ENCODE measurements at places on chromosomes 13 and 19.

DNA sequence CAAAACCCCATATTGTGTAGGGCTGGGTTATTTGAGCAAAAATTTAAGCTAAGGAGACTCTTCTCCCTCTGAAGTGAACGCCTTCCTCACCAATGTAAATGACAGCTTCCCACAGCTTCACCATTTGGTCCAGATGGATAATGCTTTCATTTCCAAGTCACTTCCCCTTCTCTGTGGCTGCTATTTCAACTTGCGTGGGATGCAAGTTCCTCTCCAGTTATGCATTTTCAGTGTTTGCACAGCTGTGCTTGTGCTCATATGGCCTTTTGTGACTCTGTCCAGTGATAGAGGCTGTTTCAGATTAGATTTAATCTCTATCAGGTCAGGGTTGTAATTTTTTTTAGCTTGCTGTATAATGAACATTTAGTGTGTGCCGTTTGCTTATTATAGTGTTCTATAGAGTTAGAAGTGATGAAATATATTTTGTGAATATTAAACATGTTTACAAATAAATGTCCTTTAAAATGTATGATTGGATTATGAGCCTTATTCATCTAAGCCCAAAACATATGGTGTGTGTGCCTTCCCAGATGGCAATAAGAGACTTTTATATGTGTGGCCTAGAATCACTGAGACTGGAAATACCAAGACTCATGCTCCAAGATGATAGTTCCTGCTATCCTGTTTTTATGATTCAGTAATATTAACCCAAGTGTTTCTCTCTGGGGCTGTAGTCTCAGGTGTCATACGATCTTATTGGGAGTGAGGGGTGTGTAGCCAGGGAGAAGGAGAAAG, 86.6 kb downstream of the TNFRSF19 start:
- peak; percentile 31 for DNase-seq

DNA sequence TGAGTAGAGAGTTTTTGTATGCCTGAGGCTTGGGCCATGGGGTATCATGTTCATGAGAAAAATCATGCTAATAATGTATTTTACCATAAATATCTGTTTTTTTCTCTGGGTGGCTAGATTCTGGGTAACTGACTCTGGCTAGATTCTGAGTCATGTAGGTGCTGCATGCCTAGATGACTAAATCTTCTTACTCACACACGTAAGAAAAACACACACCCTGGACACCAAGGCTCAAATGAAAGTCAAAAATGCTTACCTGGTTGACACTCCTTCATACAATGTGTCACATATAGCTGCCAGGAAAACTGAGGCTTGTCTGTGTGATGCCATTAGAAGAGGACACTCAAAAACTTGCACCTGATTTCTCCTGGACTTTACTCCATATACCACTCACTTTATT, 597.4 kb upstream of the SLITRK1 start:
- no peak for DNase-seq

GRCh38 chr13:25738342-25739196, 313.2 kb downstream of the SHISA2 start:
- DNase-seq: peak; percentile 20

DNA sequence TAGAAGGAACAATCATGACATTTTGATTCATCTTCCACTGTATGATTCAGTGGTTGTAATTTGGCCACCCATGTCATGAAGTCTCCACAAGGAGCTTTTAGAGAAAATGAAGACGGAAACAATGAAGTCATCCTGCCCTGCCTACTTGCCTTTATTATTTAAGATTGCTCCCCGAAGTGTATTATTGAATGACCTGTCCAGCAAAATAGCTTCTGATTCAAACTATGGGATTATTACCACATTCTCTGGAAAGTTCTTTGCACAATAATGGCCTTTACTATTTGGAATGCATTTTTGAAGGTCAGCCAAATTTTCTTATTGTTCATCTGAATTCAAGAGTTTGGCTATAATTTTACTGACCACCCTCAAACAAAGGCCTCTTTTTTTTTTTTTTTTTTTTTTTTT, 77.8 kb upstream of the RFC3 start:
- DNase-seq: peak; percentile 52

- no peak for DNase-seq
These were observed 123.9 kb downstream of the SHISA2 start for GRCh38 chr13:25927932-25928331.

DNA sequence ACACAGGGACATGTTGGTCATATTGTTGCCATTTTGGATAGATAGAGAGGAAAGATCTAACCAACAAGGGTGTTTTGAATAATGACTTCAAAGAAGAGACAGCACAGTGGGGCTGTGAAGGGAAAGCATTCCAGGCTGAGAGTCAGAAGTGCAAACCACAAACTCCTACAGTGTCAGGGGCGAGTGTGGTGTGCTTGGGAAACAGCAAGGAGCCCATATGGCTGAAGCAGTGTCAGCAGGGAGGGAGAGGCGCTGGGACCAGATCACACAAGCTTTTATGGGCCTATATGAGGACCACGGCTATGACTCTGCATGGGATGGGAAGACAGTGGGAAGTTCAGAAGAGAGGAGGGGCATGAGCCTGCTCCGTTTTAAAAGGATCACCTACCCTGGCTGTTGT, 166.4 kb downstream of the MYO16 start:
- DNase-seq: no peak

GRCh38 chr13:75263741-75264407, 218.1 kb downstream of the TBC1D4 start:
- peak; percentile 66 for DNase-seq

DNA sequence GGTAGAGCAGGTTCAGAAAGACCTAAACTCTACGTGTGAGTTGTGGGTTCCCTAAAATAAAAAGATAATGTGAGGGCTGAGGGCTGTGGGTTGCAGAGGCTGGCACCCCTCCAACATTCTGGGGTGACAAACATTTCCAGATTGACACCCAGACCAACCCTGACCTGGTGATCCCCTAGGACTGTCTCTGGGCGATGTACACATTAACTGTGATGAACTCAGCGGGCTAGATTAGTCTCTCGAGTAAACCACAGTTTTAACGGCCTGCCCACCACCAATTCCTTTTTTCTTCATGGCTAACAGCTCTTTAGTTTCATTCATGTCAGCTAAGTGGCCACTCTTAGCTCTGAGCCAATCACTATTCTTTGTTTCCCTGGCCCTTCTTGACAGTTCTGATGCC, 24.8 kb downstream of the SIAH3 start:
- DNase-seq: no peak

DNA sequence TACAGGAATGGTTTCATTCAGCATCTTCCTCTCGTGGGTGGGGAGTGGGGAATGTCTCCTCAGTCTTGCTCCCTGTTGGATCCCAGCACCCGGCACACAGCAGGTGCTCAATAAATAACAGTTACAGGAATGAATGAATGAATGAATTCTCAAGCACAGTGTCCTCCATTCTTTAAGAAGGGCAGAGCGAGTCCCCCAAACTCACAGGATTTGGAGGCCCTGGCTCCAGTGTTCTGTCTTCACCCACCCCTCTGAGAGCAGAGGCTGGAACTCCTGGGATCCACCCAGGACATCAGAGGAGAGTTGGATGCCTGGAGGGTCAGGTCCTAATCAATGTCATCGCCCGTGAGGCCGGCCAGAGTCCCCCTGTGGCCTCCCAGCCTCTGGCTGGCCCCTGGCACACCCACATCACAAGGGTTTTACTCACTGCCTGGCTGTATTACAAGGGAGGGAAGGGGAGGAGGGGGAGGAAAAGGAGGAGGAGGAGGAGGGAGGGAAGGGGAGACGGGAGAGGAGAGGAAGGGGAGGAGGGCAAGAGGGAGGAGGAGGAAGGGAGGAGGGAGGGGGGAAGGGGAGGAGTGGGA, 8.7 kb upstream of the CREB3L3 start:
- peak; percentile 70 for DNase-seq

DNA sequence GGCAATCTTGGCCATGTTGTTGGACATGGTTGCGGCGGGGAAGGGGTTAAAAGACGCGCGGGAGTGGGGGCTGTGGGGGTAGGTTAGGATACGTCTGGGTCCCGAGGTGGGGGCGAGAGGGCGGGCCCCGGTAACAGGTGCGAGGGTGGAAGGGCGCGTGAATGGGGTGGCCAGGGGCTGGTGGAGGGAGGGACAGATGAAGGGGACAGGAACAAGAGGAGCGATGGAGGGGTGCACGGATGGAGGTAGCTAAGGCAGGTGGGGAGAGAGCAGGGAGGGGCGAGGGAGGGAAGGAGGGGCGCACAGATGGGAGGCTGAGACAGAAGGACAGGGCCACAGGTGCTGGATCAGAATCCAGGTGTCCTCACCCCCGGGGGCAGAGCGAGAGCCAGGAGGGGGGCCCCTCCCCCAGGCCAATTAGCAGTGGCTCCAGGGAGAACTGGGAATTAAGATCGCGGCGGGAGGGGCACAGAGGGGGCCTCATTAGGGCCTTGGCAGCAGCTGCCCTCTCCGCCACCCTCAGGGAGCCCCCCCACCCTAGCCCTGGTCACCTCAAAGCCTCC, 1.3 kb downstream of the GNG8 start:
- no peak for DNase-seq

GRCh38 chr19:54614726-54615125, 15.6 kb upstream of the LILRB1 start:
- no peak for DNase-seq

DNA sequence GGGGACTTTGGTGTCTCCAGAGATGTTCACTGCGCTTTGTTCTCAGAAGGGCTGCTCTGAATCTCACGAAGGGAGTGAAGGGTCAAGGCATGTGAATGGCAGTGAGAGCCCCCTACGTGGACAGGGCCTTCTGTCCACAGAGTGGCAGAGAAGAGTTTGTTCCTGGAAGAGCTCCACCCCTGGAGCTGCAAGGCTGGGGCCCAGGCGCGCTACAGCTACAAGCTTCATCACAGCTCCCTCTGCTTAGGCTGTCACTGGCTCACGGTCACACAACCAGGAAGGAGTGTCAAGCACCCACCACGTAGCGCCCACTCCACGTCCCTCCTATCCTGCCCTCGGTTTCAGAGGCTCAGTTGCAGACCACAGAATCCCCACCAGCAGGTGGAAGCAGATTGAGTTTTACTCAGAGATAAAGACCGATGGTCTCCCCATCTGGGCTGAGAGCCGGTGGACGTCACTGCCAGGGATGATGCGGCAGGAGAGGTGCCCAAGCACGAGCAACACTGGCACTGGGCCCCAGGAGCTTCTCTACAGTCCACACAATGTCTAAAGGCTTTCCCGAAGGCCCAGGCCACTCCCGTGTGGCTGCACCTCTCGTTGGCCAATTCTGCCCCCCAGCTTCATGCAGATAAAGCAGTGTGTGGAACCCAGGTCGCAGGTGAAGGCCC, 23.0 kb upstream of the TFDP1 start:
- DNase-seq: no peak

DNA sequence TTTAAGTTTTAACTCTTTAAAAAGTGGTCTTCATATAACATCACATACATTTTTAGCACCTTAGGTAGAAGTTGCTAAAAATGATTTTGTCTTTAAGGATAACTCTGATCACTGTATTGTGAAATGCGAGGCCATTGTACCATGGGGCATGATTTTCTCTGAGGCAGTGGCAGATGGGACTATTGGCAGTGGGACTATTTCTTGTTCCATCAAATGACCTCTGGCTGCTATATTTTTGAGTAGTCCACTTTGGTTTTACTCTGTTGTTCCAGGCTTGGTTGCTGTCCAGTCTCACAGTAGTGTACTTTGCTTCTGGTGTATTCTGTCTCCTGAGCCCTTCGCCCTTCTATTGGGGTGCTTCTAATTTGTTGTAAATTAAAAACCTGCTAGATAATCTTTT, 156.5 kb downstream of the ATP8A2 start:
- DNase-seq: no peak

DNA sequence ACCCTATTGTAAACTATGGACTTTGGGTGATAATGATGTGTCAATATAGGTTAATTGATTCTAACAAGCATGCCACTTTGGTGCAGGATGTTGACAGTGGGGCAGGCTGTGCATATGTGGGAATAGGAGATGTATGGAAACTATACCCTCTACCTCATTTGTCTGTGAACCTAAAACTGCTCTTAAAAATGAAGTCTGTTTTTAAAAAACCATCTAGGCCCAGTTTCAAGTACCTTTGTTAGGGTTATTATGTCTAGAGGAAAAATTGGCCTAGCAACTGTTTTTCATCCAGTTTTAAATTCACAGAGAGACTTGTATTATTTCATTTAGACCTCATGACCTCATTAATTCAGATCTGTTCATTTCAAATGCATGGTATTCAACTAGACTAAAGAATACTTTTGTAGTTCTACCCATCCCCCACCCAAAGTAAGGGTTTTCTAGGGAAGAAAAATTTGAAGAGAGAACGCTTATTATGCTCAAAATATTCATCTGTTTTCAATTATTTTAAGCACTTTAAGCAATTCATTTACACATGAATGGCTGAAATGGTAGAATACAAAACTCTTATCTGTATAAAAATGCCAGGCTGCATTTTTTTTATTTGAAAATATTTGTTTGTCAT, 1781.9 kb upstream of the MIR17HG start:
- DNase-seq: no peak

GRCh38 chr13:107736731-107737130, 478.6 kb downstream of the LIG4 start:
- DNase-seq: no peak

GRCh38 chr19:44672226-44672625, 944 bp downstream of the CEACAM19 start:
- DNase-seq: no peak

DNA sequence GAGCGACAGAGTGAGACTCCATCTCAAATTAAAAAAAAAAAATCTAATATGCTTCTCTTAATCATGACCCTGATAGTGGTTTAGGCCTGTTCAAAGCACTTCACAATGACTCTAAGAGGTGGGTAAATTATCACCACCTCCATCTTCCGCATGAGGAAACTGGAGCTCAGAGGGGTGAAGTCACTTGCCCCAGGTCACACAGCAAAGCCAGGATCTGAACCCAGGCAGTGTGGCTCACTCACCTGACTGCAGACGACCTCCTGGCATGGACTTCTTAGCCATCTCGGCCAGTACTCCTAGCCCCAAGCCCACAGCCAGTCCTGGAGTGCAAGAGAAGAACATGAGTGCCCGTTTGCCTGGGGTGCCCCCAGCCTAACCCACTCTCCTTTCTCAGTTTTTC, 6.9 kb downstream of the COQ8B start:
- DNase-seq: no peak

GRCh38 chr13:48571126-48571913, 38.4 kb upstream of the RCBTB2 start:
- peak; percentile 80 for DNase-seq

DNA sequence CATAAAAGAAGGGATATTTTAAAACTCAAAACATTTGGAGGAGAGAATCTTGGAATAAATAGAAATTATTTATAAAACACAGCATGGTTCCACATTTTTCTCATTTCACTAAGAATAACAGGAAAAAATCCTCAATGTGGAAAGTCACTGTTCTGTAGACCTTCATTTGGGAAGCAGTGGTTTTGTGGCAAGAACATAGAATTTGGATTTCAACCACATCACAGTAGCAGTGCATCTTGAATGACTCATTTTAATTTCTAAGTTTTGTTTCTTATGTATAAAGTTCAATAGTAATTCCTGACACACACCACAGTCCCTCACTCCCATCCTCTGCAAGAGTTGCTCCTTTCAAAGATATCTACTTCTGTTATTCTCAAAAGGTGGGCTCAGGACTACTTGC, 264.0 kb downstream of the ENOX1 start:
- DNase-seq: peak; percentile 74

- no peak for DNase-seq
These were observed 656.1 kb downstream of the DACH1 start for GRCh38 chr13:71210861-71211260.

All from AG08395 (cell line).